AG04450 (cell line): ENCODE measurements at places on chromosomes 6 and 20.

DNA sequence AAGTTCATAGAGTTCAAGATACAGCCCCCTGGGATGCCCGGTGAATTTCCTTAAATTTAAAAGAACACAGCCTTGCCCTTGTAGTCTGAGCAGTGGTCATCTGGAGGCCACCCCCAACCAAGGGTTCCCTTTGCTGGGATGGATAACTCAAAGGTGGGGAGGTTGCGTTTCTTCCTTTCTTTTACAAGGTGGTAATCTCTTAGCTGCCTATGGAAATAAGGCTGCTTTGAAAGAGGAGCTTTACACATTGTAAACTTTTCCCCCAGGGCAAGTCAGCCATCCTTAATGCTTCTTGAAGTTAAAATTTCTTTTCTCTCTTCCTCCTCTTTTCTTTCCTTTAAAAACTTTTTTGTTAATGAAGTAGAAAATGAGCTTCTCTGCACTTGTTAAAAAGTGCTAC is 71.2 kb upstream of the PRDM1 start:
- no peak for DNase-seq

DNA sequence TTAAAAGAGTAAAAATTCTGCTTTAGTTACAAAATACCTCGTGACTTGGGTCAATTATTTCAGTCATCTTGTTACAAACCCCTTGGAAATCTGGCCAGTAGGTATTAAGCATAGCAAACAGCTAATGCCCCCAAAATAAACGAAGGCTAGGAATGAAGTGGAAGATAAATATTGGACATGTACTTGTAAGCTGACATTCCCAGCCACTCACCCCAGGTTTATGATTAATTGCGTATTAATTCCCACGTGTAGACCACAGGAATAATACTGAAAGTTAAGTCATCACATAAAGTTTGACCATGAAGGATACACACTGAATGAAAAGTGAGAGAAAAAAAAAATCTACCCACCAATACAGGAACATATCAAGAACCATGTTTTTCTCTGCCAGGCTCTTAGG is 936.5 kb upstream of the ADGRB3 start:
- no peak for DNase-seq

DNA sequence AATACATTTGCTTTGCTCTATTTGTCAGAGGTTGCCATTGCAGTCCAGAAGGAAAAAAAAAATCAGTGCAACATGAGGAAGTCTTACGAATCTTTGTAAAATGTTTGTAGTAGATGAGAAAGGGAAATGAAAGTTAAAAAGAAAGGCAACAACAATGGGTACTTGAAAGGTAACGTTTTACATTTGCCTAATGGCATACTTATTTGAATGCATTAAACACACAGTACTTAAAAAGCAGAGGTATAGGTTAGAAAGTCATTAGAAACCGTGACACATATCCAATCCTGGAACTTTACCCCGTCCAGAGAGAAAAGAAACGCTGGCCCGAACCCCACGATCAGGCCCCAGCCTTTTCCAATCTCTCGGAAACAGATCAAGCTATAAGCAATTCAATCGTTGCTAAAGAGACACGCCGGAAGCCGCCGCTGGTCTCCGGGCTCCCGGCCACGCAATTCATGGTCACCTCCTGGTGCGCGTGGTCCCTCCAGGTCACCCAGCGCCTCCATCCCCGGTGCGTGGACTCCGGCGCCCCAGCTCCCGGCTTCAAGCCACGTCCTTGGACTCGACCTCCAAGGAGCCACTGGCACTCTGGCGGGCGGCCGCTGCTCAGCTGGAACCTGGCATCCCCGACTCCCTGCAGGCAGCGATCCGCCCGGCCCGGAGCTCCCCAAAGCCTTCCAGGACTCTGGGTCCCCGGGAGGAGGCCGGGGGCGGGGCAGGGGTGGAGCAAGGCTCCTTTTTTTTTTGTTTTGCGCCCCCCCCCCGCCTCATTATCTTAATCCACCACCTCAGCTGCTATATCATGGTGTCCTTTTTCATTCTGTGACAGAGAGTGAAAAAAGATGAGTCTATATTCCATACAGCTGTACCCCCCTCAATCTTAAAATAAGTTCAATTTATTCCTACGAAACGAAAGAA is at the start of gene SLC18B1:
SLC18B1 (minus strand) TSS at position 687 of the 918 bp plus-strand sequence; CDS start at position 506, 181 bp downstream.
- DNase-seq = no peak

GRCh38 chr20:1041845-1042390 is 39.8 kb upstream of the RSPO4 start:
- no peak for DNase-seq

DNA sequence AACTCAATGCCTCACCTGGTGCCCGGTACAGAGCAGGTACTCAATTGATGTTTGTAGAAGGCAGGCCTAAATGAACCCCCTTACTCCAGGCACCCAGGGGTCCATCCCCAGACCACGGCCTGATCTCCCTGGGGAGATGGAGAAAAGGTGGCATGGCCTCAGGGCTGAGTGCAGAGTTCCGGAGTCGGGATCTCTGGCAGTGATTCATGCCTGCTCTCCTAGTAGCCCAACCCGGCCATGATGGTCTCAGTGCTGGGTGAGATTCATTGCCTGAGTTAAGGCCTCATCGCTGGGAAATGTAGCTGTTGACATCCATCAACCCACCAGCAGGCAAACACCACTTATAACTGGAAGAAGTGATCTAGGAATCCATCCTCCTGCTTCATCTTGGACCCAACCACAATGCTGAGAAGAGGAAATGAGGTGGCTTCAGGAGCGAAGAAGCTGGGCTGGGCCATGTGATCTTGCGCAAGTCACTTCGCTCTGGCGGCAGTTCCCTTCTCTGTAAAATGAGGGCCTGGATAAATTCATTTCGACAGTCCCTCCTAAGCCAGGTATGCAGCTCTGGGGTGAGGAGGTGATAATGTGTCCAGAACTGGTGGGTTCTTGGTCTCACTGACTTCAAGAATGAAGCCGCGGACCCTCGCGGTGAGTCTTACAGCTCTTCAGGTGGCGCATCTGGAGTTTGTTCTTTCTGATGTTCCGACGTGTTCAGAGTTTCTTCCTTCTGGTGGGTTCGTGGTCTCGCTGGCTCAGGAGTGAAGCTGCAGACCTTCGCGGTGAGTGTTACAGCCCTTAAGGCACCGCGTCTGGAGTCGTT is 24.7 kb downstream of the ETV7 start:
- DNase-seq = no peak

- DNase-seq = no peak
Observed at GRCh38 chr20:57464642-57465211, 60.2 kb downstream of the CTCFL start.

- no peak for DNase-seq
Observed at GRCh38 chr20:42634156-42634555, 555.5 kb downstream of the PTPRT start.

DNA sequence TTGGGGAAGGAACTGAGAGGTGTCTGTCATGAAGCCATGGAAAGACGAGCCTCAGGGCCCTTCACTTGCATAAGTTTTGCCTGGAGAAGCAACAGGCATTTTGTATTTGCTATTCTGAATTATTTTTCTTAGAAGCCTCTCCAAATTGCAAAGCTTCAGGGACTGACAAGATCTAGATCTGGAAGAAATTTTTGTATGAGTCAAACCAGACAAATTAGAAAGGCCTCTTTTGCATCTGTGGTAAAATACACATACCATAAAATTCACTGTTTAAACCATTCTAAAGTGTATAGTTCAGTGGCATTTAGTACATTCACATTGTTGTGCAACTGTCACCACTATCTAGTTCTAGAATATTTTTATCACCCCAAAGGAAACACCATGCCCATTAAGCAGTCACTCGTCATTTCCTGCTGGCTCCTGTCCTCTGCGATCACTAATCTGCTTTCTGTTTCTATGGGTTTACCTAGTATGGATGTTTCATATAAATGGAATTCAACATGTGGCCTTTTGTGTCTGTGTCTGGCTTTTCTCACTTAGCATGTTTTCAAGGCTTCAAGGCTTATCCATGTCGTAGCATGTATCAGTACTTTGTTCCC is 269.1 kb downstream of the PHF3 start:
- no peak for DNase-seq

GRCh38 chr6:88477413-88477812 is 311.3 kb upstream of the CNR1 start:
- DNase-seq = no peak

DNA sequence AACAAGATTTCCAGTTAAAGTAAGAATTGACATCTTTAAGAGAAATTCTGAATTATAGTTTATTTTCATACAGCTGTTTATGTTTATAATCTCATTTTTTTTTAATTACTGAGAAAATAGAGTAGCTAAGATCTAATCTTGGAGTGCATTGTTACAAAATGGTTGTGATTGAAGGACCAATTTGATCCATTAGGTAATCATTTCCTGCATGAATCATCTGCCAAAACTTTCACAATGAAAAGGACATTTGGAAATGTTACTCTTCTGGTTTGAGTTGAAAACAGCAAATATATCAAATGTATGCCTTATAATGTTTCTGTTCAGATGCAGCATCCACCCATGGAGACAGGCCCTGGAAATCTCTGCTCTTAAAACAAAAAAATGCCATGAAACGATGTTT is 19.0 kb downstream of the TUBB2A start:
- no peak for DNase-seq

GRCh38 chr6:129889580-129889979 is 28.5 kb upstream of the TMEM244 start:
- peak; percentile 42 for DNase-seq

DNA sequence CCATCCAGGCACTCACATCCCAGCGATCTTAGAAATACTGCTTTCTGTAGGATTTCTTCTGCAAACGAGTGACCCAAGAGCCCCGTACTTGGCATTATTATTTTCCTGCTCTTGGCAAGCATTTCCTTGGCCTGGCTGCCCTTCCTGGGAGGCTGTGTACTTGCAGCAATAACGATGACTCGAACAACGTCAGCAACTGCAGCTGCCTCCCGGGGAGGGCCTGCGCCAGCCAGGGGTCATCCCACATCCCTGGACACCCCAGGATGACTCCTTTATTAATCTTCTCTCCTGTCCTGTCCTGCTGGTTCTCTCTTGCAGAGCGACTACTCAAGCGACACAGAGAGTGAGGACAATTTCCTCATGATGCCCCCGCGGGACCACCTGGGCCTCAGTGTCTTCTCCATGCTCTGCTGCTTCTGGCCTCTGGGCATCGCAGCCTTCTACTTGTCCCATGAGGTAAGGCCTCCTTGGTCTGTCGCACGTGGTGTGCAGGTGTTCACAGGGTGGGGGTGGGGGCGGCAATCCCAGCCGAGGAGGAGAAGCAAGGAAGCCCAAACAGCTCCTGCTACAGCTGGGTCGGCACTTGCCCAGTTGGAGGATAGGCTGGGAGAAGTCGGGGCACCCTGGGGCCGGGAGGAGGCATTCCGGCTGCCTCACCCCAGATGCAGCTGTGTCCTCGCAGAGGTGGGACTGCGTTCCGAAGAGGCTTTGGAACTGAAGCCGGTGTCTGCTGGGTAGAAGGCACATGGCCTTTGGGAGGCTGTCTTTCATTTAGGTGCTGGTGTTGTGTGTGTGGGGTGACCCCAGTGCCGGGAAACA is 115.3 kb downstream of the SYNDIG1 start:
- DNase-seq = no peak

DNA sequence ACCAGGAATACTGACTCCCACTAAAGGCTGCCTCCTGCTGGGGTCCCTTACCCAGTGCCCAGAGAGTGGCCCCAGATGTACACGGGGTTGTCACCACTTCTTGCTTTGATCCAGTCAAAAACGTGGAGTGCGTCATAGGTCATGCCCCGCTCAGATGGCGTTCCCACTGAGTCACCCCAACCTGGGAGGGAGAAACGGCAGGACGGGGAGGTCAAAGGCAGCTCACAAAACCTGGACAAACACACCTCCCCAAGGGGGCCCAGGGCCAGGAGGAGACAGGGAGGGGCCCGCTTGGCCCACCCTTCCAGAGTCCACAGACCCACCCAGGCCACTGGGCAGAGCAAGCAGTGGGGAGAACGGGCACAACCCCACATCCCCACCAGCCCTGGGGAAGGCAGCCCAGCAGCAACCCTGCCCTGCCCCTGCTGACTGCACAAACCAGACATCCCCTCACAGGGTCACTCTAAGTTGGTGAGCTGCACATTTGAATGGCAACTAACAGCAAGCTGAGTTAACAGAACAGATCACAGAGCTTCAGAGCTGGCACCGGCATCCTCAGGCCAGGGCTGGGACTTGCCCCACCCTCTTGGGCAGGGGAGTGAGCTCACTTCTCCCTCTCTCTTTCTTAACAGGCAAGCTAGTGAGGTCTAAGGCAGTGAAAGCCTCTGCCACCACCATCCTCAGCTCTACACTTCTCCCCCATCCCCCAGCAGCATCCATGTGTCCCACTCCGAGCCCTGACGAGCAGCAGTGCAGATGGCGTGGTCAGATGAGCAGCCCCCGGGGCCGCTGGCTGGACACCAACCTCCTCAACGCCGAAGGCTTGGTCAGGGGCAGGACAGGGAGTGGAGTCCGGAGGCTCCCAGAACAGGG is 61.7 kb downstream of the PYGB start:
- no peak for DNase-seq

DNA sequence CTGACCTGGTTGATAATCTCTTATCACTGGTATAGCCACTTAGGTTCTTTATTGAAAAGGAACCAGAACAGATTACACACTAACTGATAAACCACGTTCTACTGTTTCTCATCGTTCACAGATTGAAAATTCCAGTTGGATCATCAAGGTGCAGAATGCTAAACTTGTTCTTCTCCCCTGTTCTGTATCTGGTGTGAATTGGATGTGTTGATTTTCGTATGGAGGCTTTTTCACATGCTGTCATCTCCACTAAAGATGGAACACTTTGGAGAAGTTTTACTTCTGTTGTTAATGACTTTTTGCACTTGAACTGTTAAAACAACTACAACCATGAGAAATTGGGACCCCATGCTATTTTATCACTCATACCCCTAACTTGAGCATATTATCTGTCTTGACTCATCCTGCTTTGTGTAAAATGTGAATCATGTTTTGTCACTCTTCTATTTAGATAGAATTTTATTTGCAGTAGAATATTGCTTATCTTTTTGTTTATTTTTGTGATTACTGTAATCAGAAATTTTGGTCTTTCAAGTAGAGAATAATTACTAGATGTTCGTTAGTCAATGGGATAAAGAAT is 17.5 kb downstream of the VAPB start:
- DNase-seq = no peak

GRCh38 chr6:20129290-20130088 is 82.8 kb downstream of the MBOAT1 start:
- no peak for DNase-seq

DNA sequence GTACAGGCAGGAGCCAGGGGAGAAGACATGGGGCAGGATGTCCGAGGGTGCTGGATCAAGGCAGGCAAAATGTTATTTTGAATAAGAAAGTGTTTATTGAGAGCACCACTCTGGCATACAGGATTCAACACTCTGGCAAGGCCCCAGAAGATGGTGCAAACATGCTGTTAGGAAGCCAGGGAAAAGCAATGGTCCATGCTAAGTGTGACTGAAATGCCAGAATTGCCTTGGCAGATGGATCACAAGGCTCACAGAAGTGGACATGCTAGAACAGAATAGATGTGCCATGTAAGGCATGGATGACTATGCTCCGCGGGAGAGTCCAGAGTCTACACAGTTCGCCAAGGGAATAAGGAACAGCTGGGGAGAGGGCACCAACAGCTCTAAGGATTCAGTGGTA is 54.6 kb downstream of the QRSL1 start:
- no peak for DNase-seq

DNA sequence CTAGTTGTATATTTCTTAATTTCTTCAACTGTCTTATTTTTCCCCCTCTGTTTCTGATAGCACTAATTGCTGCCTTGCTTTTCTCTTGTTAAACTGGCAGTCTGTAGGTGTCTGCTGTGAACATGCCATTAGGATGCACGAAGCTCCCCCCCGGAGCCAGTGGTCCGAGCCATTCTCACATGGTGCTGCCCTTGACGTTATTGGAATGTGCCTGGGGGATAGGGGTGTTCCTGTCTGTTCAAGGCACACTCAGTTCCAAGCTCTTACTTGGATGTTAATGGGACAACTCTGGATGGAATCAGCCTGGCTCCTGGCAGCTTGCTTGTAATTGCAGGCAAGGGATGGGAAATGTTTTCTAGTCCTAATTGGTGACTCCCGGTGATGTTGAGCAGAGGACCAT is 68.4 kb downstream of the RREB1 start:
- DNase-seq = no peak
